Activated CD8-positive, alpha-beta memory T cell treated with anti-CD3 and anti-CD28 coated beads for 48 hours (primary cell): ENCODE measurements at places on chromosomes 5 and 9.

- DNase-seq = no peak
Measured at GRCh38 chr9:71901695-71902597, 9.0 kb downstream of the ABHD17B start.

DNA sequence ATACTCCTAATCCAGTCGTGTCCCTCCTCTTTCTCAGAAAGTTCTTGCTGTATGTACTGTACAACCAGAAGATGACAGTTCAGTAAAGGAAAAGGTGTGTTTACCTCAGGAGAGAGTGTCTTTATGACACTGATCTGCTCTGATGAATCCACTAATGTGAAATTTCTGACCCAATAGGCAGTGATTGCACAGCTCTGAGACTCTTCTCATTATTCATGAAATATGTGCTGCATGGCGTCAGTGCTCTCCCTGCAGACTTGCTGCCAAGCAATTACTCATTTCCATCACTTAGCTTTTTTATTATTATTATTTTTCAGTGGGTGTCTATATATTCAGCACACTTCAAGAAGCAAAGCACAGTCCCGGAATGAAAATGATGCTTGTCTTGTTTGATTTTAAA lies 389.0 kb downstream of the RASEF start:
- DNase-seq = no peak

DNA sequence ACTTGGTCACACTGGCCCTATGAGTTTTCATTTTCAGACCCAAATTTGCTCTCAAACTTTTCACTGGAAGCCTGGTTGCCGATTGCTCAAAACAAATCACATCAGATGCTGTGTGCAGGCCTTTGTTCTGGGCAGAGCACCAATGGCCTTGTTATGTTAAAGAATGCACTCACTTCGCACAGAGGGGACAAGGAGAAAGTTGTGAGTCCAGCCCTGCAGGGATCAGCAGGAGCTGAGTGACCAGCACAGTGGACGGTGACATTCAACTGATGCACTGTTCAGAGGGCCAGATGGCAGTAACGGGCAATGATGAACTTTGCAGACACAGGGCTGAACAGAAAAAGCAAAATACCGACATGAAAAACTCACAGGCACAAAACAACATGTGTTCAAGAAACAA lies 86.1 kb downstream of the BARX1 start:
- no peak for DNase-seq

- DNase-seq = no peak
Measured at GRCh38 chr5:94793113-94793815, 174.8 kb downstream of the SLF1 start.

GRCh38 chr9:99184110-99184474 lies 37.6 kb downstream of the ALG2 start:
- no peak for DNase-seq

GRCh38 chr9:109311731-109312130 lies 9.1 kb downstream of the EPB41L4B start:
- DNase-seq = no peak

DNA sequence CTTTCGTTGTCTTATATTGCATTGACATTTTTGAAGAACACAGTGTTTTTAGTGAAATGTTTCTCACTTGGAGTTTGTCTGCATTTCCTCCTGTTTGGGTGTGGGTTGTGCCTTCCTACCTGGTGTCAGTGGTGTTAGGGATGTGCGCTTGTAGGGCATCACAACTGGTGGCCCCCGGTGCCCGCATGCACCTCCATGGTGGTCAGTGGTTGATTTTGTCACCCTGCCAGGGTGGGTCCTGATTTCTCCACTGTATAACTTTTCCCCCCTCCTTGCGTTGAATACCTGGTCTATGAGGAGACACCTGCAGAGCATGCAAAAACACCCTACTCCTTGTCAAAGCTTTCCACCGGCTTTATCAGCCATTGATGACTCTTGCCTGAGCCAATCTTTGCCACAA lies 132.9 kb downstream of the BARX1 start:
- no peak for DNase-seq
